IMR-90 (cell line): ENCODE measurements at places on chromosomes 12 and 14.

DNA sequence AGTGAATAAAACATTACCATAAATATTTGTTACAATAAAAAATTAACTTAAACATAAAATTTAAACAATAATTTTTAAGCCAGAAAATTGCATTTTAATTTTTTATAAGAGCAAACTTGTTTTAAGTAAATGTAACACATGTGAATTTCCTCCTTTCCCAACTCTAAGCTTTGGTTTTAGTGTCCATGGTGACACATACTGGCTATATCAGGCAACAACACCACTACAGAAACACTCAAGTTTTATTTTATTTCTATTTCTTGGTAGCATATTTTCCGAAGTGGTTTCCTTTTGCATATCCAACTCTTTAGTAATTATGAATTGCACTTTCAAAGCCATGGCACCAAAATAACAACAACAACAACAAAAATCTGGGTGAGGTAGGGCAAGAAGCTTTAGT is 2.2 kb downstream of the NELL2 start:
- H3K27ac ChIP-seq = no peak overlapping the region
- no peak overlapping the region for H3K4me3 ChIP-seq
- H3K27me3 ChIP-seq = peaks cover 22% of the 10 kb centered on the region
- H3K4me1 ChIP-seq = no peaks in the 10 kb centered on the region; the same call in 1 of the 2 replicates
- no peaks in the 10 kb centered on the region for H3K36me3 ChIP-seq

DNA sequence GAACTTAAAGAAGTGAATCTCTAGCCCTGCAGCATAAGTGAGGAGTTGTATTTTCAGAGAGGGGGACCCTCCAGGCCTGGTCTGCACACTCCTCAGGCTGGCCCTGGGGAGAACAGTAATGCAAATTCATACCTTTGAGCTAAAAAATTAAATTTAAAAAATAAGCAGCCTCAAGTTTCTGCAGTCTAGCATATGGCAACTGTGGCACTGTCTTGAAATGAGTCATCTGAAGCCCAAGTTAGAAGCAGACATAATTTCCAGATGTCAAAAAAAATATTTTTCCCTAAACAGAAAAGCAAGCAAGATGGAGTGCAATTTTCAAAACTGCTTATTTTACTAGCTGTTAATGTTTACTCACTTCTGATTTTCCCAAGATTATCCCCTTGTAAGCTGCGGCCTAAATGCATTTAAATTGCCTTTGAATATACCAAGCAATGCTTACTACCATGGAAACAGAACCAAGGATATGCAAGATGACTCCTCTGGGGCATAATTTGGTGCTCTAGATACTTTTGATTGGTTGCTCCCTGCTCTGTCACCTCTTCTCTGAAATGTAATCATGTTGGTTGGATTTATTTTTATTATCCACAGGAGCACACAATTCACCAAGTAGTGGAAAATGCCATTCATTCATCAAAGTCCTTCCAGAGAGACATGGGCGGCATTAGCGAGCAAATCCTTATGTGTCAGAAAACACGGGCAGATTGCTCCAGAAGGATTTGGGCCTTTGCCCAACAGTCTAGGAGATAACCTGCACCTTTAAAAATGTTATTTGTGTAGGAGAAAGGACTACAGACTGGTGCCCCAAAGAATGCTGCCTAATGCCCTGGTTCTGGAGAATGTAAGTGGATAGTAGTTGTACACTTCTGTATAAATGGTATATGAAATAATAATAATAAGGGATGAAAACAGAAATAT is 25.0 kb upstream of the DHRS7 start:
- peaks cover 7% of the 10 kb centered on the region for H3K27me3 ChIP-seq
- DNase-seq = no peak
- no peaks in the 10 kb centered on the region for H3K4me1 ChIP-seq
- no peaks in the 10 kb centered on the region for H3K36me3 ChIP-seq

- H3K27me3 ChIP-seq = peaks cover 46% of the 10 kb centered on the region
- H3K4me1 ChIP-seq = no peaks in the 10 kb centered on the region; the same call in 1 of the 2 replicates
- H3K4me3 ChIP-seq = no peak overlapping the region
- no peak overlapping the region for H3K27ac ChIP-seq
- no peaks in the 10 kb centered on the region for H3K36me3 ChIP-seq
- peak; percentile 15 for DNase-seq
These were observed 16.9 kb downstream of the PLEKHD1 start for GRCh38 chr14:69501423-69501838.

DNA sequence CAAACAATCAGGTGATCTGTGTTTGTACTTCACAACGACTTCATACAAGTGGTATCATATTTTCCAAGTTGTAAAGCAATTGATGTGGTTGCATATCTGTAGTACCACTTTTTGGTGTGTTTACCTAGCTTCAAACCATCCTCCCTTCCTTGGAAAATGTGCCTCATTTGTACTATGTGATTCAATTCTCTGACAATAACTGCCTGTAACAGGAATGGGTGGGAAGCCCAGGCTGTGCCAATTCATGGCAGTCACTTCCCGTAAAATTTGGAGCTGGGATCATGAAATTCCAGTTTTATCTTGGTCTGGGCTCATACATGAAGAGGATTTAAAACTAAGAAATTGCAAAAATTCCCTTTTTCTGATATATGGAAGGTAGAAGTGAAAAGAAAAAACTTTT is 250.1 kb downstream of the DIO2 start:
- H3K27me3 ChIP-seq = no peaks in the 10 kb centered on the region
- H3K36me3 ChIP-seq = no peaks in the 10 kb centered on the region
- no peak for DNase-seq
- no peaks in the 10 kb centered on the region; the same call in 1 of the 2 replicates for H3K4me1 ChIP-seq
- no peak overlapping the region for H3K27ac ChIP-seq

DNA sequence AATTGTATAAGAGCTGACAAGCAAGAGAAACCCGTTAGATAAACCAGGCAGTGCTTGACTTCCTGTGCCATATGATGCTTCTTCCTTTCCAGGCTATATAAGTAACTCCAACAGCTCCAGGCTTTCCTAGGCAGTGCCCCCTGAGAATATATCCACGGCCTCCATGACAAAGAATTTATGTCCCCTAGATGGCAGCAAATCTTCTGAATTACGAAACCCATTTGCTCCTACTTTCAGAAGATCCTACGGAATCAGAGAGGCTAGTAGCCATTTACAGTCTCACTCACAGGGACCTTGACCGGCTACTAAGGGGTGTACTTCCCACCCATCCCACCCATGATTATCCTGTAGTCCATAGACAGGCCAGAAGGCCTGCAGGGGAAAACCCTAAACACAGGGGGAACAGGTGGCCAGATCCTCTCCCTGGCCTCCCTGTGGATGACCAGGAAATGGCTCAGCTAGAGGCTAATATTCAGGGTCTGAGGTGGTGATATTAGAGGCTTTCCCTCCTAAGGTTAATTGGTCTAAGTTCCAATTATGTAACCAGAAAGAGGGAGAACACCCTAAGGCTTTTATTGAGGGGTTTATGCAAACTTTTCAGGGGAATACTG is 77.2 kb upstream of the DCD start:
- no peaks in the 10 kb centered on the region for H3K4me1 ChIP-seq
- no peak overlapping the region for H3K27ac ChIP-seq
- no peaks in the 10 kb centered on the region; the same call in 1 of the 2 replicates for H3K27me3 ChIP-seq
- no peak overlapping the region for H3K4me3 ChIP-seq
- no peaks in the 10 kb centered on the region for H3K36me3 ChIP-seq
- no peak for DNase-seq

- H3K27me3 ChIP-seq = no peaks in the 10 kb centered on the region
- 0 out of 2 replicates have a peak, but pooled peaks cover 3% of the 10 kb centered on the region for H3K36me3 ChIP-seq
- DNase-seq = peak; percentile 66
- H3K27ac ChIP-seq = no peak overlapping the region
- no peaks in the 10 kb centered on the region; the same call in 1 of the 2 replicates for H3K4me1 ChIP-seq
- no peak overlapping the region for H3K4me3 ChIP-seq
These were observed 34.0 kb downstream of the MNAT1 start for GRCh38 chr14:60768602-60769001.

- DNase-seq = no peak
- H3K36me3 ChIP-seq = no peaks in the 10 kb centered on the region
- H3K27ac ChIP-seq = no peak overlapping the region
- H3K4me1 ChIP-seq = peaks cover 7% of the 10 kb centered on the region; the same call in 1 of the 2 replicates
These were observed 11.2 kb upstream of the DYNC1H1 start for GRCh38 chr14:101953151-101953550.

GRCh38 chr12:82650627-82651337 is 35.9 kb upstream of the TMTC2 start:
- H3K27ac ChIP-seq = no peak overlapping the region
- no peak overlapping the region for H3K4me3 ChIP-seq
- no peaks in the 10 kb centered on the region for H3K4me1 ChIP-seq
- no peaks in the 10 kb centered on the region for H3K27me3 ChIP-seq

DNA sequence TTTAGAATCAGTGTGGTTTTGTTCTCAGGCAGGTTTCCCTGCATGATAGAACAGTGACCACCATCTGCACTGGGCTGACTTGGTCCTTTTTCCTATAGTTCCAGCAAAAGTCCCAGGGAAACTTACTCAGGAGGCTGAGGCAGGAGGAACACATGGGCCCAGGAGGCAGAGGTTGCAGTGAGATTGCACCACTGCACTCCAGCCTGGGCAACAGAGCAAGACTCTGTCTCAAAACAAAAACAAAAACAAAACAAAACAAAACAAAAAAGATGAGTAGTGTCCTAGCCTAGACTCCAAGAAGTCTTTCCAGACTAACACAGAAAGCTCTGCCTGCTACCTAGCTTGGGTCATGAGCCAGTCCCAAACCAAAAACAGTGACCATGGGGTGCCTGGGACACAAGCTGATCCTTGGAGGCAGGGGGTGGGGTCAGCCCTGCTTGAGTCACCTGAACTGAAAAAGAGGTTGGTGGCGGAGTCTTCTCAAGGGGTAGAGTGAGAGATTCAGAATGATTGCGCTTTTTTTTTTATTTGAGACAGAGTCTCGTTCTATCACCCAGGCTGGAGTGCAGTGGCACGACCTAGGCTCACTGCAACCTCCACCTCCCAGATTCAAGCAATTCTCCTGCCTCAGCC is 7.4 kb upstream of the SLC11A2 start:
- H3K27ac ChIP-seq = no peak overlapping the region
- no peaks in the 10 kb centered on the region for H3K36me3 ChIP-seq
- DNase-seq = no peak
- peaks cover 1% of the 10 kb centered on the region; the same call in 1 of the 2 replicates for H3K4me1 ChIP-seq
- no peaks in the 10 kb centered on the region for H3K27me3 ChIP-seq

DNA sequence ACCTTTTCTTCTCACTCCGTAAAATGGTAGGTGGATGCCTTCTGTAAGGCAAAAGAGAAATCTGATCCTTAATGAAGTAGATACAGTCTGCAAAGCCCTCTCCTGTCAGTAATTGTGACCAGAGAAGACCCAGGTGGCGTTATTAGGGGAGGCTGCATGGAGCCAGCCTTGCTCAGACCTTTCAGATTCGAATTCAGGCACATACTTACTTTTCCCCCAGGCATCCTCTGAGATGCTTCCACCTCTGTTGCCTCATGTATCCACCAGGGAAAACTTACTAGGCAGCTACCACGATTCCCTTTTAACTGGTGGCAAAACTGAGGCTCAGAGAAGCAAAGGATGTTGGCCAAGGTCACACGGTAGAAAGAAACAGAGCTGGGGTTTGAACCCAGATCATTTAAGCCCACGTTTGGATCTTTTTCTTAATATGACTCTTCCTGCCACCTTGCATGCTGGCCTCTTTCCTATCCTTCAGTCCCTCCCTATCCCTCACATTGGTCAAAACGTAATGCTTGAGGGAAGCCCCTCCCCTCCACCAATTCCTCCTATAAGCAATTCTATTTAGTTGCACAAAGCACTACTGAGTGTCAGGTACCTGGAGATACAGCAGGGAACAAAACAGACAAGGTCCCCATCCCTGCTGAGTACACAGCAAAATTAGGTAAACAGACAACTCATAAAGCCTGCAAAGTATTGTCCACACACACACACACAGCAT is 179.4 kb downstream of the KSR2 start:
- H3K27ac ChIP-seq = no peak overlapping the region
- no peaks in the 10 kb centered on the region for H3K27me3 ChIP-seq
- no peak for DNase-seq

GRCh38 chr12:130074661-130075406 is 87.4 kb upstream of the FZD10 start:
- H3K27ac ChIP-seq = no peak overlapping the region
- no peaks in the 10 kb centered on the region for H3K36me3 ChIP-seq
- no peak for DNase-seq

DNA sequence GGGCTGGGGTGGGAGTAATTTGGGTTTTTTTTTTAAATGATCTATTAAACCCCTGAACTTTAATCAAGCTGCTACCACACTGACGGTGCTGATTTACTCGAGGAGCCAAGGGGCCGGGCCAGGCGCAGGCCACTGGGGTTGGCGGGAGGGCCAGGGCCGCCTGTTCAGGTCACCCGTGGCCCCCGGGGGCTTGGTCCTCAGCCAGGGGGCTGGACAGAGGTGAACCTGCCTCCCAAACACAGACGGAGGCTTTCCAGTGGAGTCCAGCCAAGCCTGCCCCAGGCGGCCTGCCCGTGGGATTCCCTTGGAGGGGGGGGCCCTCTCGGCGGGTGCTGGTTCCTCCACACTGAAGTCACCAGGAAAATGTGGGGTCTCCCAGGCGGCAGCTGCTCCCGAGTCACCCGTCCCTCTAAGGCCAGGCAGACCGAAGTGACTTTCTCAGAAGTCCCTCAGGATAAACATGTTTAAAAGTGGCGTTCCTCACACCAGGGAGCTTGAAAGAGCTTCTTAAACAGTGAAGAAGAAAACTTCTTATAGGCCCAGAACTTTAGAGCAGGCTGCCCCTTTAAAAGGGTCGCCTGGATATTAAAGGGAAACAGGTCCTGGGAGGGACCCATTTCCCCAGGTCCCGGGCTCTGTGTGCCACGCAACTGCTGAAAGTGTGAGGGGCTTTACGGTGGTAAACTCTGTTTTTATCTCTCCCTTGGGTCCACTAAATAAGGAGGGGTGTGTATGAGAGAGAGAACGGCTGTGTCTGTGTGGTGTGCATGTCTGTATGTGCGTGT is 167.2 kb upstream of the GSC start:
- no peak overlapping the region for H3K4me3 ChIP-seq
- no peaks in the 10 kb centered on the region for H3K27me3 ChIP-seq
- no peaks in the 10 kb centered on the region for H3K4me1 ChIP-seq
- no peak overlapping the region for H3K27ac ChIP-seq
- no peaks in the 10 kb centered on the region for H3K36me3 ChIP-seq

- H3K36me3 ChIP-seq = no peaks in the 10 kb centered on the region
- no peak overlapping the region for H3K4me3 ChIP-seq
- peaks cover 2% of the 10 kb centered on the region; the same call in 1 of the 2 replicates for H3K4me1 ChIP-seq
- no peak for DNase-seq
These were observed 53.7 kb downstream of the PAWR start for GRCh38 chr12:79637093-79637492.

DNA sequence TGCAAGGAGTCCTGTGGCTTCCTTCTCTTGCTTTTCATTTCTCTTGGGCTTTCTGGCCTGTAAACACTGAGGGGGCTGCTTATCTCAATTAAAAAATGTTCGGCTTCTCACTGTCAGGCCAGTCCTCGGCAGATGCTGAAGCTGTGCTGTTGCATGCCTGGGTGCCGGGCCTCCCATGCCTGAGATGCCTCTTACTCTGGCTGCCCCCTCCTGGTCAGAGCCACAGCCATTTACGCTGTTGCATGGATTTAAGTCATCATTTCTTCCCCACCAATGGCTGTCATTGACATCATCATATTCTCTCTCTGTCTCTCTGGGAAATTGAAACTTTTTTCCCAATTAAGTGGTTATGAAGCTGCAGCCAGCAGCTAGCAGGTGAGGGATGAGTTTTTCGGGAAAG is 53.7 kb downstream of the FOXN4 start:
- peaks cover 3% of the 10 kb centered on the region; the same call in 1 of the 2 replicates for H3K36me3 ChIP-seq
- no peak overlapping the region for H3K4me3 ChIP-seq
- H3K4me1 ChIP-seq = no peaks in the 10 kb centered on the region
- no peaks in the 10 kb centered on the region for H3K27me3 ChIP-seq
- peak; percentile 21 for DNase-seq
